ENCODE measurements at places on chromosomes 7 and 10.

DNA sequence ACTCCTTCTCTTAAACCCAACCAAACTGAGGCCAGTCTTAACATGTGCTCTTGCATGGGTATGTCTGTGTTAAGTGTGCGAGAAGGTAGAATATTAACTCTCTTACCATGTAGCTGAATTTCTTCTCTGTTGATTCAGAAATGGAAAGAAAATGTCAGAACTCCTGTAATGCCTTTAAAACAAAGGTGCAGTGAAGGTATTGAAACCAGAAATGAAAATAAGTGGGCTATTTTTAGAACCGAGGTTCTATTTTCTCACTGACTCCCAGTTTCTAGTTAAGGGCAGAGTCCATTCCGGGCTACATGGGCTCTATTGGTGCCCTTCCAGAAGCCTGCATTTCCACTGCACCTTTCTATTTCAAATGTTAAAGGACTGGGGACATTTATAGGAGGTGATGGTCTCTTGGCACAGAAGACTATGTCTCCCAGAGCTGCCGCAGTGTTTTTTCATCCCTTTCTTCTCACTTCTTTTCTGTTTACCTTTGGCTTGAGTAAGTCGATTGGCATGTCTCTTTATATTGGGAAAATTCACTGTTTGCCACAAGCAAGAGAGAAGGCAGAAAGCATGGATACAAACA, 174.9 kb downstream of the LRMDA start:
- DNase-seq = no peak

DNA sequence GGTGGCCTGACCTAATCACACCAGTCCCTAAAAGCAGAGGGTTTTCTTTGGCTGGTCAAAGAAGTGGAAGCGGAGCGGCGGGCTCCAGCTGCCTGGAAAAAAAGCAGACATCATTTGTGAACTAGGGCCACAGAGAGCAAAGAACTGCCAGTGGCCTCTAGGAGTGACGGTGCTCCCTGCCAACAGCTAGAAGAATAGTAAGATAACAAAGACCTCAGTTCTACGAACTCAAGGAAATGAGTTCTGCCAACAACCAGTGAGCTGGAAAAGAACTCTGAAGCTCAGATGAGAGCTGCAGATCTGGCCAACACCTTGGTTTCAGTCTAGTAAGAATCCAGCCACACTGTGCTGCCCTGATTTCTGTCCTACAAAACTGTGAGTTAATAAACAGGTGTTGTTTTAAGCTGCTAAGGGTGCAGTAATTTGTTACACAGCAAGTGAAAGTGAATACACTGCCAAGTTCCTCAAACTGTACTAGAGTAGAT, 178.0 kb downstream of the SRPK2 start:
- peak; percentile 39 for DNase-seq

GRCh38 chr7:32242436-32242835, 172.2 kb upstream of the PDE1C start:
- no peak for DNase-seq

- DNase-seq = no peak
These were observed 30.9 kb downstream of the NACAD start for GRCh38 chr7:45057878-45058277.

GRCh38 chr10:61313460-61313859, 139.7 kb downstream of the TMEM26 start:
- peak; percentile 59 for DNase-seq

DNA sequence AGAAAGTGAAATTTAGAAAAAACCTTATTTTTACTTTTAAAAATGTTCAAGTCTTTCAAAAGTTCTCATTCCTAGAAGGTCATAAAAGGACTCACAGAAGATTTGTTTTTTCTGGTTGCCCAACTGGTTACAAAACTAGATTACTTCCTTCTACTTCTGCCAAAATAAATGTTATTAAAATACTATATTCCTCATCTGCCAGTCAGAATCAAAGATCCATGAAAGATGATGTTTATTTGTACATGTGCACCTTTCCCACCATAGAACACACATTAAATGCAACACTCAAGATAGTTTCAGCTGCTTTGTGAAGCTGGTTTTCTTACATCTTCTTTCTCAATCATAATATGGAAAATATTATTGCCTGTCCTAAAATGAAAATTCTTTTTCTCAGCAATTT, 465.4 kb downstream of the ETV1 start:
- no peak for DNase-seq

- no peak for DNase-seq
These were observed 226.0 kb upstream of the NFE2L3 start for GRCh38 chr7:25926009-25926408.

DNA sequence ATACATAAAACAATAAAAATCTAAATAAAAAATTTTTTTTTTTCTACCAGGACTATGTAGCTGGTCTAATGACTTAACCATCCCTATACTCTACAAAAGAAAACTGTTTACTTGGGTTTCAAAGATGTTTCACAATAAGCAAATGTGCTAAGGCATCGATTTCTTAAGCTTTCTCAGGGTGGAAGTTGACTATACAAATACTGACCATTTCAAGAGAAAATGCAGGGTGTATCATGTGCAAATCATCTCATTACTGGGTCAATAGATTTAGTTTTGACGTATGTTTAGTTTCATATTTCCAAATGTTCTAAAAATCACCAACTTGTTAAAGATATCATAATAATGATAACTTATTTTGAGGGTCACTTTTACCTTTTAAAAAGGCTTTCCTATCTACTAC, 7.5 kb downstream of the NRP1 start:
- DNase-seq = no peak

DNA sequence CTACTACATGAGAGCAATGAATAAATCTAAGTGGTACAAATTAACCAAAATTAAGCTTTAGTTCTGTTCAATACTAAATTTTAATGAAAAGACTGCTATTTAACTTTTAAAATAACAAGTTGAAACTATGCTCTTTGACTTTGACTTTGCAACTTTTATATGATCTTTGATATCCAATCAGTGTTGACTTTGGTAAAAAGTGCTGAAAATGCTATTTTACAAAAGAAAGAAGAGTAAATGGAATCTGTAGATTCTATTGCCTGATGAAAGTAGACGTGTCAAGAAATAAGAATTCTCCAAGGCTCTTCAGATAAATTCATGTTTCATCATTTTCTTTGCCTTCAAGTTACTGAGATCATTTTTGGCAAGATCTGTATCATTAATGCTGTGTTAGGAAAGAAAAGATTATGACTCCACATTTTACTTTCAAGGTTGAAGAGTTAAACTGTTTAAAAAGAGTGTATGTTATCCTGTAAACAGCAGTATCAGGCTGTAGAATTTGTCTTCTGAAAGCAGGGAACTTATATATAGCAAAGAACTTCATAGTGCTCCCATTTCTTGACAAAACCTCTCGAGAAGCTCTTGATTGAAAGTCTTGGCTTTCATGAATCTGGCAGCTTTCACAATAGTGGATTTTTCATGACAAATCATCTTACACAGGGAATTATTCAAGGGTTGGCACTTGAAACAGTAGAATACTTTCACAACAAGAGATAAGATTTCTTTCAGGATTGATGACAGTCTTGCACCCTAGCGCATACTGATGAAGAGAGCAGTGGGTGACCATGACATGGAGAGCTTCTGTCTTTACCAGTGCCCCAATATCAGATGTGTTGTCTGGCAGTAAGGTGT, 72.1 kb downstream of the PTEN start:
- DNase-seq = no peak

GRCh38 chr7:144650439-144650838, 185.4 kb downstream of the TPK1 start:
- no peak for DNase-seq

DNA sequence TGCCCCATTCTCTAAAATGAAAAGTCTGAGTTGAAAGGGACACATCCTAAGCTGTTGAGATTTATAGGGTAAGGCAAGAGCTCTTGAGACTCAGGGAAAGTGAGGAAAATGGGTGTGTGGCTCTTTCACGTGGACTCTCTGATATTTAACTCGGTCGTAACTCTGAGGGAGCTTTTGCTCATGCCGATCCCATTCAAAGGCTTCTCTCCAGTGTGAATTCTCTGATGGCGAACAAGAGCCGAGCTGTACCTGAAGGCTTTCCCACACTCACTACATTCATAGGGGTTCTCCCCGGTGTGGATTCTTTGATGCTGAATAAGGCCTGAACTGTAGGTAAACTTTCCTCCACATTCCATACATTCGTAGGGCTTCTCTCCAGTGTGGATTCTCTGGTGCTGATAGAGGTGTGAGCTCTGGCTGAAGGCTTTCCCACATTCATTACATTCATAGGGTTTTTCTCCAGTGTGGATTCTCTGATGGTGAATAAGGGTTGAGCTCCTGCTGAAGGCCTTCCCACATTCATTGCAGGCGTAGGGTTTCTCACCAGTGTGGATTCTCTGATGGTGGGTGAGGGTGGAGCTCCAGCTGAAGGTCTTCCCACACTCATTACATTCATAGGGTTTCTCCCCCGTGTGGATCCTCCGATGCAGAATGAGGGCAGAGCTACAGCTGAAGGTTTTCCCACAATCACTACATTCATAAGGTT, 10.4 kb downstream of the ZNF3 start:
- DNase-seq = no peak

DNA sequence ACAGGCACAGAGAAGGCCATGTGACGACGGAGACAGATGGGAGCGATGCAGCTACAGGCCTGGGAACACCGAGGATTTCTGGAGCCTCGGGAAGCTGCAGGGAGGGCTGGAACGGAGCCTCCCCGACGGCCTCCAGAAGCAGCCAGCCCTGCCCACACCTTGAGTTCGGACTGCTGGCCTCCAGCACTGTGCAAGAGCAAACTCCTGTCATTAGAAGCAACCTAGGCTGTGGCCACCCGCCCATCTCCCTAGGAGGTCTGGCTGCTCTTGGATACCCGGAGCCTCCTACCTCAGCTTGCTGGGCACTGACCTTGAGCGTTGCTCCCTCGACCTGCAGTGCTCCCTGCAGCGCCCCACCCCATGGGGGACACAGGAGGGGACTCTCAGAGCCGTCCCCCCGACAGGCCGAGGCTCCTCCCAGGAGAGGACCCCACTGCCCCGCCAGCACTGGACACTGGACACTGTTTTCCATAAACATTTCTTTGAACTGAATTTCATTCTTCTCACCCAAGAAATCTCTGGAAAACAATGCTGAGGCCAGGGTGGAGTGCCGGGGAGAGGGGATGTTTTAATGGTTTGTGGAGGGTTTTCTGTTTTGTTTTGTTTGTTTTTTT, 22.5 kb upstream of the TNRC18 start:
- DNase-seq = no peak

GRCh38 chr10:47047577-47048525, 136.6 kb downstream of the PTPN20 start:
- peak; percentile 83 for DNase-seq

GRCh38 chr10:109698882-109699664, 224.2 kb downstream of the XPNPEP1 start:
- DNase-seq = no peak

- DNase-seq = no peak
These were observed 93.1 kb downstream of the MAPK8 start for GRCh38 chr10:48399551-48399950.

- DNase-seq = no peak
These were observed 4.5 kb downstream of the RBP4 start for GRCh38 chr10:93596539-93596938.

DNA sequence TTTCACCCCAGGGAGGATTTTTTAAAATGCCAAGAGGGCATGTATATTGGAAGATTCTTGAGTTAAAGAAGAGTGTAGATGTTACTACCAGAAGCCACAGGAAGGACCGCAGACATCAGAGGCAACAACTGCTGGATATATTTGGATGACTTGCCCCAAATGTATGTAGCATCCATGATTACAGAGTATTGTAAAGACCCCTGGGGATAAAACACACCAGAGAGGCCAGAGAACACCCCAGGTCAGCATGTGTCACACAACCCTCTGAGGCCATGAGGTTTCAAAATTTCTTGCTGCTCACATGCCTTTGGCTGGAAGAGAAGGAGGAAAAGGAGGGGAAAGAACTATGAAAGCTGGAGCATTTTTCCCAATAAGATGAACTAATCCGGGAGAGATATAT, 108.0 kb upstream of the LSM8 start:
- no peak for DNase-seq

GRCh38 chr7:96319439-96319838, 2.5 kb downstream of the SLC25A13 start:
- DNase-seq = peak; percentile 38

DNA sequence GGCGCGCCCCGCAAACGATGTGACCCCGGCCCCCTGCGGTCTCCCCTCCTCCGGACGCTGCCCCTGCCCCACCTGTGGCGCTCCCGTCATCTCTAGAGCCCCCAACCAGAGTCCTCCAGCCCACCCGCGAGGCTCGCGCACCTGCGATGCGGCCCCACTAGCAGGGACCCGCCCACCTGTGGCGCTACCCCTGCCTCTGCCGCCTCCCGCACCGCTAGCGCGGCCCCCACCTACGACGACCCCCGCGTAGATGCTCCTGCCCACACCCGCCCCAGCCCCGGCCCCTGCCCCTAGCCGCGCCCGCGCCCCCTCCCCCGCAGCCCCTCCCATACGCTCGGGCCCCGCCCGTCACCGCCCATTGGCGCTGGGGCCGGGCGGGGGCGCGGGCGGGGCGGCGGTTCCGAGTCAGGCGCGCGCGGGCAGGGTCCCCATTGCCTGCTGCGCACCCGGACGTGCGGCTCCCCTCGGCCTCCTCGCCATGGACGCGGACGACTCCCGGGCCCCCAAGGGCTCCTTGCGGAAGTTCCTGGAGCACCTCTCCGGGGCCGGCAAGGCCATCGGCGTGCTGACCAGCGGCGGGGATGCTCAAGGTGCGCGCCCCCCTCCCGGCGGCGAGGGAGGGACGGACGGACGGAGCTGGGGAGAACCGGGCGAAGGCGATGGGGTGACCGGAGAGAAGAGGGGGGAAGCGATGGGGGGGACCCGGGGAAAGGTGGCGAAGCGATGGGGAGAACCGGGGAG, at the start of gene PFKP:
PFKP (plus strand) TSS at position 431 of the 741 bp plus-strand sequence; CDS start at position 479, 48 bp downstream.
- DNase-seq = peak; percentile 55

- no peak for DNase-seq
These were observed 76.3 kb downstream of the DKK1 start for GRCh38 chr10:52390388-52390787.

DNA sequence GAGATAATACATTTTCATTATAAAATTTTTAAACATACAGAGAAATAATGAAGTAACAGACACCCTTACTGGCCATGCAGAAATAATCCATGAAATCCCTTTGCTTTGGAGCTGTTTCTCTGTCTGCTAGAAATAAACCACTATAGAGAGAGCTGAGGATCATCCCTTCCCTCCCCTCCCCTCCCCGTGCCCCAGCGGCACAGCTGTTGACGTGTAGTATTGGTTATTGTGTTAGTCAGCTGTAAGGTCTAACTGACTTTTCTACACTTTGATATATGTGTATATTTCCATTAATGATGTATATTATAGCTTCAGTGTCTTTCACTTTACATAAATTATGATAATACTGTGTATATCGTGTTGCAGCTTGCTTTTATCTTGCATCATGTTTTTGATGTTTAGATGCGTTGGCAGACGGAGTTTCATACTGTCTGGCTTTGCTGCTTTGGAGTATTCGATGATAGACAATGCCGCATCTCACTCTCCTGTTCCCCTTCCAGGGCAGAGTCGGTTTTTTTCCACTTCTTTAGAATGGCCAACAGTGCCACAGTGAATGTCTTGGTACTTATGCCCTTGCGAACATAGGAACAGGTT, 27.4 kb upstream of the GRID1 start:
- DNase-seq = no peak
